ENCODE measurements at places on chromosomes 6 and 20.

DNA sequence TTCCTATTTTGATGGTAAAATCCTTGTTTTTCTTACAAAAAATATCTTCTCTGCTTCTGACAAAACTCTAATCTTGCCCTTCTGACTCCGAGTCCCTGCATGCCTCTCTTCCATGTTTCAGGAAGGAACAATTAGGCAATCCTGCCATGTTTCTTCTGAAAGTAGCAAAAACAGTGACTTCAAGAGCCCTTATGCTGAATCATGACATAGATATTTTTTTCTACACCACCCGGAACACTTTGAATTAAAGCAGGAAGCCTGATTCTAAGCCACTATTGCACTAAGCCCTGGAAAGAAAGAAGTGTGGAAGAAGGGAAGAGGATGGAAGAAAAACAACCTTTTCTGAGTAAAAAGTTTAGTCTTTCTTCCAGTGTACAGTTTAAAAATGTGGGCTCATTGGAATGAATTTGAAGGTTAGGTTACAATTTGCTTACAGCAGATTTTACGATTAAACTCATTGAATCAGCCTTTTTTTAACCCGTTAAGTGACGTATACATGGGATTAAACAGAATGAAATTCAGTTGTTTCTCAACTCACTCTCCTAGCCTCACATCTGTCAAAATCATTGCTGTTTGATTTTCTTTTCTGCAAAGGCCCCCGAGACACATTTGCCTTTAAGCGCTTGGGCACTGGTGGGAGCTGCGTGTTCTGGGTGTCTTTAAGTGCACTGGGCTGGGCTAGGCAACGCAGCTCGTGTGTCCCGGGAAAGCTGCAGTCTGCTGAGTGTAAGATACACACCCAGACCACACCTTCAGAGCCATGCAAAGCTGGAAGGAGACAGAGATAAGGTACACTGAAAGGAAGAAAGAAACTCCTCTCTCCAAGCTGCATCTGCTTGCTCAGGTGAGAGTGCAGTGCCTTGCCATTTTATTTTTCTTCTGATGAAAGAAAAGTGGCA lies 159.4 kb upstream of the CITED2 start:
- DNase-seq, result peak; percentile 91

DNA sequence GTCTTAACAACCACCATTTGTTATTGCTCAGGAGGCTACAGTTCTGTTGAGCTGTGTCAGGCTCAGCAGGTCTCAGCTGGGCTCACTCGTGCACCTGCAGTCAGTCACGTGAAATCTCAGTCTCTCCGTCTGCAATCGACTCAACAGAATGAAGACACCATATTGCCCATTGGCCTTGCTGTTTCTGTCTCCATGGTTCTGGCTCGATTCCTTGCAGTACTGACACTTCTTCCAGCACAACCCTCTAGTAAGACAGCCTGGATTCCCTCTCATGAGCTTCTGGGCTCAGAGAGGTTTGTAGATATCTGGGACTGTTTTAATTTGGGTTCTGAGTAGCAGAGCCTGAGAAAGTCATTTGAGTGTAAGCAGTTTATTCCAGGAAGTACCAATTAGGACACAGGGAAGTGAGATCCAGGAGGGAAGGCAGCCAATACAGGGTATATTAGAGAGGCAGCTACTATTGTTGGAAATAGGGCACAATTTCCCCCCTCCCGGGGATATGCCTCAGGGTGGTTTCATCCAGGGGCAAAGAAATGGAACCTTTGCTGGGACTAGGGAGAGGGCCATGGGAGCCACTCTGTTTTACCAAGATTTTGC lies 87.4 kb upstream of the RALGAPA2 start:
- DNase-seq, result no peak

- peak; percentile 11 for DNase-seq
Measured at GRCh38 chr6:125154118-125154760, 666 bp downstream of the TPD52L1 start.

DNA sequence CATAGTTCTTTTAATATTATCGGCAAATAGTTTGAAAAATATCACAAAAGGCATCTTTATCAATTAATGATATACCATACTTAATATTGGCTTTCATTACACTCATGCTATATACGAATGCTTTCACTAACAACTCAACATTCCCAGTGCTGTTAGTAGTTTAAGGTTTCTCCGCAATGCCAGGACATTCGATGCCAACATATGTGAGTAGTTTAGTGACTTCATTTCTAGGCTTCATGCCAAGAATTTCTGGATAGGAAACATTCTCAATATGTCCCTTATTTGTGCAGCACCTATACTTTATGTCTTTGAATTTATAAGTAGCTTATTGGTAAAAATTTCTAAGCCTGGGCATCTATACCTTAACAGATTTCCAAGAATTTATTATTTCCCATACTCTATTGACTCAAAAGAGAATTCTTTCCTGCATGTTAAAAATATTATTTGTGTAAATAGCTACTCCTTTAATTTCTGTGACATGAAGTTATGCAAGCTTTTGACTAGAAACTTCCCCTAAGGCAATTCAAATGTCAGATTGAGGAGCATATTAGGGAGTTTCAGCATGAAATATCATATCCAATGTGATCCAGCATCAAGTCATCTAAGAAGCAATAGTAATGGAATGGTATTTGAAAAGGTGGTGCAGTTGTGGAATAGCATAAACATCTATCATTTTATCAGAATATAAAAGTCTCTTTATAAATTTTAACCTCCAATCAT lies 236.0 kb upstream of the STXBP5 start:
- peak; percentile 92 for DNase-seq

DNA sequence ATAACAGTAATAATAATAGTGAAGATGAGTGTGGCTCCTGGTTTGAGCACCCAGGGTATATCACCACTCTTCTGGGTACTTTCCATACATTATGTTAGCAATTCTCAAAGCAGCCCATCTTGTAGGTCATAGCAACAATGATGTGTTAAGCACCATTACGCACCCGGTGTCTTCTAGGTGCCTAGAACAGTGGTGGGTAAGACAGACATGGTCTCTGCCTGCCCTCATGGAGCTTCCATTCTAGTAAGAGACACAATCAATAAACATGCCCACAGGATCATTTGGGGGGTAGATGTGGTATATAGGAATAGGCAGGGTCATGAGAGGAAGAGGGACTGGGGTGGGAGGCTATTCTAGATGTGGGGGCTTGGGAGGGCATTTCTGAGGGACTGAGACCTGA lies 21.0 kb upstream of the OCSTAMP start:
- no peak for DNase-seq

DNA sequence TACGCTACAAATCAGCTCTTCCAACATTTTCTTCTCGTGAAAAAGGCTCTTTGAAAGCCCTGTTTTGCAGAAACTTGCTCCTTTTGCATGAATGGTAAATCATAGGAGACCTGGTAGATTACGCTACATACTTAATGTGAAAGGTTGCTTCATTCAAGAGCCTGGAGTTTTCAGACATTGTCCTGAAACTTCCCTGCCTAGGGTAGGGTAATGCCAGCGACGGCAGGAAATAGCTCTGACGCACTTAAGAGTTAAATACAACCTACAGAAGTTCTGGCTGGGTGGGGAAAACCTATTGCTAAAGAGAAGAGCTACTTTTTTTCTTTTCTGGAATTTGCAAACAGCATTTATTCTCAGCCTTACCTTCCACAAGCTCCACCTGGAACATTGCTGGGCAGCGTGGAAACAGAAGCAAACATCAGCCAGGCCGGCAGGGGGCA lies 144.5 kb downstream of the LPA start:
- DNase-seq, result peak; percentile 61

GRCh38 chr6:89173634-89174033 lies 27.8 kb downstream of the PM20D2 start:
- no peak for DNase-seq

GRCh38 chr20:62496568-62497218 lies 20.9 kb upstream of the GATA5 start:
- no peak for DNase-seq

DNA sequence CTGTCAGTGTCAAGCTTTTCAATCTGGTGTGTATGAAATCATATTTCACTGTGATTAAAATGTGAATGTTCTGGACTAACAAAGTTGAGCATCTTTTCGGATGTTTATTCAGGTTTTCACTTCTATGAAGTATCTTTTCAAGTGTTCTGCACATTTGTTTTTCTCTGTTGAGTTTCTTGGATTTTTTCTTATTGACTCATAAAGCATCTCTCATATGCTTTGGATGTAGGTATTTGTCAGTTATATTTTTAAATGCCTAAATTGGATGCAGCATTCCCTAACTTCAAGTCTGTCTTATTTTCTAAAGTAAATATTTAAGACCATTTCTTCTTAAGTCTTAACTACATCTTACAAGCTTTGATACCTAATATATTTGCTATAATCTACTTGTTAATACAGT lies 398.0 kb downstream of the PLCB1 start:
- DNase-seq, result no peak

DNA sequence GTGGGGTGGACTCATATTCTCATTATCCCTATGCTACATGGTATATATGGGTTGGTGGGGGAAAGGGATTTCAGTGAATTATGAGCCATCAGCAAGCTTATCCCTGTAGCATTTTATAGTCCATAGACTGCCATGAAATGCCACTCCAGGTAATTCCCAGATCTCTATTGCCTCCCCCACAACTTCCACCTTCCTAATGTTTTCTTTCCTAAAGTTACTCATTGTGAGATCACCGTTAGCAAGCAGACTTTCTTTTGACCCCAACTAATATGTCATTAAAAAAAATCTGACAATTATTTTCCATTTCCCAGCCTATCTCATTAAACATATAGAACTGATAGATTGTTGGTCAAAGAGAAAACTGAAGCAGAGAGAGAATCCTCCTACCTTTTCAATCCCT lies 40.7 kb upstream of the TBX18 start:
- no peak for DNase-seq

DNA sequence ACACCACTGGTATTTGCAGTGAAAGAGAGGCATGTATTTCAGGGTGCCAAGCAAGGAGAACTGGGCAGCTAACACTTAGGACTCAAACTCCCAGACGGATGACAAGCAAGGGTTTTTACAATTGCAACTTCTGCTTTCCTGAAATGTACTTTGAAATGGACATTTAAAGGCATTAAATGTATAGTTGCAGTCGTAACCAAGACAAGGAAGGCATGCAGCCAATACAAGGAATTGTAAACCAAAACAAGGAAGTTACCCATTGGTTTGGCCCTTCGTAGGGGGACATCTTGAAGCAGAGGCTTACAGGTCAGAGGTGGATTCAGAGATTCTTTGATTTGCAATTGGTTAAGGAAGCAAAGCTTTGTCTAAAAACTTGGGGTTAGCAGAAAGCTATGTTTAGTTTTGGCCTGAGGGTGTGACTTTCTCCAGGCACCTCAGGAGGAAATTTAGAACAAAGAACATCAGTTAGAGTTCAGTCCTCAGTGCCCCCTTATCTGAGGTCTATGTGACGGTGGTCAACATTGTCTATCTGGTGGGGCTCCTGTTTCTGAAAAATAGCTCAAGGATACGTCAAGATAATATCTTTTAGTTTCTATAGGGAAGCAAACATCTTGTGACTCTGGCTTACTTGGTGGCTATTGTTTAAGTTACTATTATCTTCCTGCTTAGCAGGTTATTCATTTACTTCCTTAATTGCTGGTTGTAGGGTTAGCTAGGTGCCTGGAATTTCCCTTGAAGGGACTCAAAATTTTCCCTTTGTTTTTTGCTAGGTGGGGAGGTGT lies 266.0 kb downstream of the CD83 start:
- no peak for DNase-seq

DNA sequence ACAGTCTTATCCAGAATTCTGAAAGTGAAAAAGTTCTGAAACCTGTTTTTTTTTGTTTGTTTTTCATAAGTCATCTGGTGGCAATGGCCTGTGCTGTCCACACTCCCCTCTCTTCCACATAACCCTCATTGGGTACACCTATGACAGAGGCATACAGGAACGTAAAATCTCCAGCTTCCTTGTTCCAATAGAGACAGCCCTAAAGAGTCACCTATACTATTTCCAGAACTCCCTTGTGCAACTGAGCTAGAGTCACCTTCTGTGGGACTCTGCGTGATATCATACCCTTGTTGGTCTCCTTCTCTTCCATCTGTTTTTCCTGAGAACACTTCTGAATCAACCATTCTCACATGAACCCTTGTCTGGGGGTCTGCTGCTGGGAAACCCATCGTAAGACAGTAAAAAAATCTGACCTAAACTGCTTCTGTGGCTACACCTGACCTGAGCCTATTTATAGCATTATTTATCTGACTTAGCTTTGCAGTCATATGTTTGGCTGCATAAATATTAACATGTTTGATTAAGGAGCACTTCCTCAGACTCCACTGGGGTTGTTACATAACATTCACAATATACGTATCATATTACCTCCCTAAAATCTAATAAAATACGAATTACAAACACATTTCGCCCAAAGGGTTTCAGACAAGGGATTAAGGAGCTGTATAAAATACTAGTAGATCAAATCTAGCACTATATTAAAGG lies 151.9 kb downstream of the PTPRT start:
- DNase-seq, result no peak

- peak; percentile 8 for DNase-seq
Measured at GRCh38 chr6:2632368-2632767, 118.4 kb downstream of the MYLK4 start.

GRCh38 chr6:100880149-100880852 lies 828 bp downstream of the ASCC3 start:
- DNase-seq, result peak; percentile 34

DNA sequence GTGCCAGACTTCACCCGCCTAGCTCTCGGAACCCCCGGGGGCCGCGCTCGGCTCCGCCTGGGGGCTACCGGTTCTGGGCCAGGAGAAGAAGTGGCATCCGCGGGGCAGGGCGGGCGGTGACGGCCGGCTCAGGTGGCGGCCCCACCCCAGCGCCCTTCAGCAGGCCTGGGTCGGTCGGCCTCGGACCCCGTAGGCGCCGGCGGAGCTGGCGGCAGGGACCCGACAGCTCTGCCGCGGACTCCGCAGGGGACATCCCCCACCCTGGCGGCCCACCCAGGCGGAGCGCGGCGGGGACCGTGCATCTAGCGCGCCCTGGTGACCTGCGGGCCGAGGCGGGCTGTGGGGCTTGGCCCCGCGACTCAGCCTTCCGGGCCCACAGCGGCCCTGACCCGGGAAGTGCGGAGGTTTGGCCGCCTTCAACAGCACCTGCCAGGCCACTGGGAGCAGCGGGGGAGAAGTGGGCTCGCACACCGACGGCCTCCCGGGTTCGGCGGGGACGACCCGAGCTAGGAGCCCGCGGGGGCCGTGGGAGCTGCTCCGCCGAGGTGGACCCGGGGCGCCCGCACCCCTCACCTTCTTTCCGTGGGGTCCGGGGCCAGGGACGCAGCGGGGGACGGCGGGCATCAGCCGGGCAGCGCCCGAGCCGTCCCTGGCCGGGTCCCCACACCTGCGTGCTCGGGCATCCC lies 87.1 kb downstream of the TMEM242 start:
- DNase-seq, result no peak

- no peak for DNase-seq
Measured at GRCh38 chr6:43267619-43268354, 24.5 kb downstream of the TTBK1 start.
